ENCODE measurements at places on chromosomes 2 and 18.

- no peak for DNase-seq
Measured at GRCh38 chr18:39711701-39712100, 2146.1 kb upstream of the CELF4 start.

- no peak for DNase-seq
Measured at GRCh38 chr2:129754421-129754820, 225.0 kb upstream of the RAB6C start.

- DNase-seq: no peak
Measured at GRCh38 chr18:63109802-63110201, 209.8 kb downstream of the BCL2 start.

GRCh38 chr2:127052771-127053691 is 53.9 kb downstream of the BIN1 start:
- DNase-seq: no peak

- DNase-seq: no peak
Measured at GRCh38 chr2:102050854-102051391, 59.2 kb downstream of the IL1R2 start.

DNA sequence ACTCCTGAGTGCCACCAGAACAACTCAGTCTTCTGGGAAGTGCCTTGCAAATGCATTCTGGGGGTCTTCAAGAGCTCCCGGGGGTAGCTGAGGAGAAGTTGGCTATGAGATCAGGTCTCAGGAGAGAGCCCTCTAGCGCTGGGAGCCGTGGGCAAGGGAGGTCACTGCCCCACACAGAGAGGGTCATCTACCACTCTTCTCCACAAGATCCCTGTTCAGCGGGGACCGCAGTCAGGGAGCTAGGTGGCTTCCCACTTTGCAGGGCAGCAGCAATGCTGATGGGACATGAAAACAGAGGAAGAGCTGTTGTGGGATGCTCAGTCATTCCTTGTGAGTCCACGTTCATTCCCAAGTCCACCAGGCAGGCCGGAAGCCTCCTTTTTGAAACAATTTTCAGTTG is 66.6 kb downstream of the ACKR3 start:
- DNase-seq: no peak

DNA sequence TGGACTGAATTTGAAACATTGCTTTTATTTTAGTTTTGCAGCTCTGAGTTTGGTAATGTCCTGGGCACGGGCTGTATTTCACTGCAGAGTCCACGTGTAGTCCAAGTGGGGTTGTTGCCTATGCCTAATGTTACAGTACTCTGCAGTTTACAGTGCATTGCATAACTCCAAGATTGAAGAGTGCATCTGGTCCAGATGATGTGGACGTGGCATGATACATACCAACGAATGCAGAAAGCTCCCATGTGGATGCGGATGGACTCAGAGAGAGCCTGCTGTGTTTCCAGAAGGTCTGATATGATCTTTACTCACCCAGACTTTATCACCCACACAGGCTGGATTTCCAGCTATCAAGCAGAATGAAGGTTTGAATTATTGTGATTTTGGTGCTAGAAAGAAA is 44.4 kb upstream of the CCDC68 start:
- DNase-seq: no peak

DNA sequence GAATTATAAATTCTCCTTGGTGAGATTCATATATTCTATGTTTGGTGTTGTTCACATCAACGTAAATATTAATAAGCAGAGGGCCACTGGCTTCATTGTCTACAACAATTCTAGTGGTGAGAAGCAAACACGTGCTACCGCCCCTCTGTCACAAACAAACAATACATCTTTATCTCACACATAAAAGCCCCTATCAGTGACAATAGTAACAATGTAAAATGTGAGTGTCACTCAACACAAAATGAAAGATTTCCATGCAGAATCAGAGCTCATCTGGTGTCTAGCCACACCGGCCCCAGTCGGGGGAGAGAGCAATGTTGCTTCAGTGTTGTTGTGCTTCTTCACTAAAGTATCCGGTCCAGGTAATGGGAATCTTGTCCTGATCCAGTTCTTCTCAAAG is 932.6 kb downstream of the SOCS6 start:
- DNase-seq: no peak

- no peak for DNase-seq
Measured at GRCh38 chr2:28752631-28753376, 1.2 kb downstream of the PPP1CB start.

GRCh38 chr18:79816092-79816491 is 18.4 kb downstream of the KCNG2 start:
- DNase-seq: no peak

DNA sequence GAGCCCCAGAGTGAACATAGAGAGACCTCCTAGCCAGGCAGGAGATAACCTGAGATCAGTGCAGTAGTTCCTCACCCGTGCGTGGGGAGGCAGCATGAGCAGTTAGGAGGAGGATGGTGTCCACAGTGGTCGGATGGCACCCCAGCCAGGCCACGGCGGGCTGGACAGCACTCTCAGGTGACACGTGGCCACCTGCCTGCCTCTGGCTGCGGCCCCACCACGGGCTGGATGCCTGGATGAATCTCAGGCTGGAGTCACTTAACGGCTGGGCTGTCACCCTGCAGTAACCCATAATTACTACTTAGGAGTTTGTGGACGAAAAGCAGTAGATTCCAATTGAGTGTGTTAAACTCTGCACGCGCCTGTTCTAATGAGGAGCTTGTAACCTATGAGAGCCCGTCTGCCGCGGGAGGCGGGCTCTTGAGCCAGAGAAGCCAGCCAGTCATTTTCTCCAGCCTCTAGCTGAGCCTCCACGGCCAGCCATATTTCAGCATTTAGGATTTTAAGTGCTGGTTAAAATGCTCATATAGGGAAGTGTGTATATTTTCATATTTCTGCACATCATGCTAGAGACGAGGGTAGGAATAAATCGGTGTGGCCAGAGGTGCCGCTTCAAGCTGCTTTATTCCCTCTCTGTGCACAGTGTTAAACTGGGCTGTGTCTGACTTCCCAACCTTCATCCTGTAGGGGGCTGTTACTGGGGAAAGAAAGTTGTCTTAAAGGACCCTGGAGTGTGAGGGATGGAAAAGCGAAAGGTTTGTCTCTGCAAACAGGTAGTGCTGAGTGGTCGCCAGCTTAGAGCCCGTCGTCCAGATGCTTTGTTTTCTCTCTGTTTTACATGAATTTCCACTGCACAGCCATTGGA is 144.0 kb downstream of the GLI2 start:
- DNase-seq: no peak

GRCh38 chr18:57794951-57795728 is 8.0 kb downstream of the ATP8B1 start:
- DNase-seq: no peak

DNA sequence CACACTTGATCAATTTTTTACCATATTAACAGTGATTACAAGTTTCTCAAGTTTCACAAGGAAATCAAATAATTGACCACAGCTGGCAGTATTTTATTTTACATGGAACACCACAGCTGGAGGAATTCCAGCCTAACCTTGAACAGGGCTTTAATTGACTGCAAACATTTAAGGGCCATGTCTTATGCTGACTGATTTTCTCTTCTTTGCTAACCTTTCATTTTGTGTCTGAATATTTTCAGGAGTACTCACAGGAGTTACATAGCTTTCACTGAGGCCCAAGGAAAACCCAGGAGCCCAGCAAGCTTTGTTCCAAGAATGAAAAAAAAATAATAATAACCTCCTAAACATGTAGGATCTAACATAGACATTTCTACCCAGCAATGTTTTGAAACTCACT is 49.6 kb downstream of the FRZB start:
- no peak for DNase-seq

DNA sequence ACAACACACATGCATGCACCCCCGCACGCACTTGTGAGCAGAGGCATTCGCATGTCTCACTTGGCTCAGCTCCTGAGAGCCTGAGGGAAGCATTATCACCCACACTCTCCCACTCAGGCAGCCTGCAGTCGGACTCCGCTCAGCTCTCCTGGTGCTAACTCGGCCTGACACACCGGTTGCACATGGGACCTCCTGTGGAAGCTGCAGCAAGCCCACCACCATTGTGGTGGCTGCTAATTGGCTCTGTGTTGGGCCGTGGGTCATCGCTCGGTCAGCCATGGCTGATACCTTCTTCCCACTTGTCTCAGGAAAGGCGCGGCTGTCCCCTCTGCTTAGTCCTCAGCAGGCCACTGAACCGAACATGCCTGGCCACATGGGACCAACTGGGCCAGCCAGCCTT is 13.7 kb upstream of the TEX261 start:
- DNase-seq: no peak

DNA sequence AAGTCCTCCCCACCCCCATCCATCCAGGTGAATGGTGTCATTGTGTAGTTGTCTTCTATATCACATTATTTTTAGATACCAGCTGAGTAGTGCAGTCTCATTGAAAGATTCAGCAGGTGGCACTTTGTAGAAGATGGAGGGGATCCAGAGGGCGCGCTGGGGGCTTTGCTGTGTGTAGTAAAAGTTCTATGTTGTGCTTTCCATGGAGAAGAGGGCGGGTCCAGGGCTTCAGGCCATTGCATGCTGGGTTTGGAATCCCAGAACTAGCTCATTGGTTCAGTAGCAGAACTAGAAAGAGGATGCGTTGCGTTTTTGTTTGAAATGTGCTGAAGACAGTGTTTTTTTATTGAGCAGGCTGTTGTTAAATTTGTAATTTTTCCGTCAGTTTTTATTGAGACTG is 120.0 kb downstream of the MAP4K4 start:
- no peak for DNase-seq

DNA sequence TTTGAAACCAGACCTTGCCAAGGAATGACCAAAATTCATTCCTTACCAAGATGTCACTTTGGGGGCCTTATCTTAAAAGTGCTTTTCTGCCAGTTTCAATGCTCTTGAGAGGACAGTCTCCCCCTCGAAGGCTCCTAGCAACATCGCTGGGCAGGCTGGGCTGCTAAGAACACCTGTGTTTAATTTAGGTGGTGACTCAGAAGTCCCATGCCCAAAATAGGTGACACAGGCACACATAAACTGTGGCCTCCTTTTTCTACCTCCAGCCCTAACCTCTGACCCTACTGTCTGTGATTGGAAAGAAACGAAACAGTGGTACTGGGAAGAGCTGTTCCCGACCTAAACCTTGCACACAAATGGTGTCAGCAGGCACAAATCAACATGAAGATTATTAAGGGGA is 28.7 kb upstream of the ROCK2 start:
- DNase-seq: no peak

DNA sequence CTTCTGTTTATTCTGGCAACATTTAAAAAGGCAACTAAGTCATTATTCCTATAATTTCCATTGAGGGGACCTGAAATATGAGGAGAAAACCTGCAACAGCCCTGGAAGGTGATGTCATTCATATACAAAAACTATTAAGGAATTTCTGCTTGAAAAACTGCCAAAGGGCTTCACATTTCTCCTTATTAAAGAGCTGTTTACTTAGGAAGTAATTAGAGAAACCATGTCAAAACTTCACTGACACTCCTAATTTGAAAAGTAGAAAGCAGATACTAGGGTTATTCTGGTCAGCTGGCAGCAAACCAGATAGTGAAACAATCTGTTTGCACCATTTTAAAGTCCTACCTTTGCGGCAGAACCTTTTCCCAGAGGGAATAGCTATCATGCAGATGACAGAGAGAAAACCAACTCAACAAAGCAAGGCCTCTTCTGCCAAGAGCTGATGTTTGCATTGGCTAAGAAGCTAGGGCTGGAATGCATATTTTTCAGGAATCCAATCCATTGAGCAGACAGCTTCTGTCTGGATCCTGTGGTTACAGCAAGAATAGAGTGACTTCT is 592.2 kb upstream of the SYT4 start:
- no peak for DNase-seq

DNA sequence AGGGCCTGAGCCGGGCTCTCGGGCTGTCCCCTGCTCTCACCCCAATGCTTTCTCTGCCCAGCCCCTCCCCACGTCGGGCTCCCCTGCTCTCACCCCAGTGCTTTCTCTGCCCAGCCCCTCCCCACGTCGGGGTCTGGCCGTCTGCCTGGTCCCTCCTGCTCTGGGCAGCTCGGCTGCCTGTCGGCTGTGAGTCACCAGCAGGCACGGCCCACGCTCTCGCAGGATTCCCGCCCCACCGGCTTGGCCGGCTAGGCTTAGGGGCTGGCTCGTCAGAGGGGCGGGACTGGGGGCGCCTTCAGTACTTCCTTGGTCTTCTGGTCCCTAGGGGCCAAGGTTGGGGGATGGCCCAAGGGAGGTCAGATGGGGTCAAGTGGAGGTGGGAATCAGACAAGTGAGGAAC is 3.3 kb downstream of the BOK start:
- DNase-seq: no peak

All from CD4-positive, alpha-beta T cell treated with Interleukin-4 for 1 hour (primary cell).